ENCODE measurements at places on chromosomes 6 and 20. TPM values are rescaled to one million over a fixed set of nuclear protein-coding genes. Genes with fewer than 3 reads are reported as not detected.

DNA sequence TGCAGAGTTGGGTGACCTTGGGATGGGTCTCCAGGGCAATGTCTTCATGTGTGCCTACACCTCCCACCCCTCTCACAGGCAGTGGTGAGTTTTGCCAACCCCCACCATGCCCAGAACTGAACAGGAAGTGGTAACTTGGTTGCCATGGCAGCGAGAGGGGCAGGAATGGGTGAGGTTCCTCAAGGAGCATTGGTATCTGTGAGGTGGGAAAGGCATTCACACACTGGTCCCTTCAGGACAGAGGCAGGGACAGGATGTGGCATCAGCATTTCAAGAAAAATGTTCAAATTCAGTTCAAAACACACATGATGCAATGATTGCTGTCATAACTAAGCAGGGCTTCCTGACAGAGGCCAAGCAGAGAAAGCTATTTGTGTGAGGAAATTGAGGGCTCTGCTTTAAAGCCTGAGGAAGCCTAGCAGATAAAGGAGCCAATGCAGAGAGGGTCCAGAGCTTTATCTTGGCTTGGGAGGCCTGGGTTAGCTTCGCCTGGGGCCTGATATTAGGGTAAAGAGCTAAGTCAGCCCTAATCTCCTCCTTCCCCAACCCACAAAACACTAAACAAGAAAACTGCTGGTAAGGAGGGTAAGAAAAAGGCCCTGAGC is 551 bp downstream of the TREML2 start:
- H3K4me3 ChIP-seq: peak overlapping the region; percentile 5
- H3K36me3 ChIP-seq: no peaks in the 10 kb centered on the region
- H3K27me3 ChIP-seq: no peaks in the 10 kb centered on the region
- peaks cover 38% of the 10 kb centered on the region for H3K4me1 ChIP-seq
- H3K27ac ChIP-seq: peak overlapping the region; percentile 63

ARMC12 gene
- total RNA-seq: 0.35 TPM

DNA sequence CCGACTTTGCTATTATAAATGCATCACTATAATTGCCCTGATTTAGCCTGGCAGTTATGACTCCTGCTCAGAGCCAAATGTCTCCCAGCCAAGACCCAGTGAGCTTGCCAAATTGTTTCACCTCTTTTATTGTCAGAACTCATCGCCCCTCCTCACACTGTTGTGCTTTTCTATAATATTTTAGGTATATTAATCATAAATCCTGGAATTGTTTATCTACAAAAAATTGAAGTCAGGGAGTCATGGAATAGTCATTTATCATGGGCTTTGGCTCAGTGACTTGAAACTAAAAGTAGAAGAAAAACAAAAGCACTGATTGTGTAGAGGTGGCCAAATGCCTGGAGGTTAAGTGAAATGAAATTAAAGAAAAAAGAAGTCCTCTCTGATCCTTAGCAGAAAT is 85.6 kb downstream of the PFDN4 start:
- no peak for DNase-seq
- H3K4me1 ChIP-seq: no peaks in the 10 kb centered on the region
- H3K4me3 ChIP-seq: no peak overlapping the region
- H3K27me3 ChIP-seq: no peaks in the 10 kb centered on the region
- H3K27ac ChIP-seq: no peak overlapping the region

EZR gene
- 125 TPM for total RNA-seq

PAK5 gene
- total RNA-seq: not detected

DNA sequence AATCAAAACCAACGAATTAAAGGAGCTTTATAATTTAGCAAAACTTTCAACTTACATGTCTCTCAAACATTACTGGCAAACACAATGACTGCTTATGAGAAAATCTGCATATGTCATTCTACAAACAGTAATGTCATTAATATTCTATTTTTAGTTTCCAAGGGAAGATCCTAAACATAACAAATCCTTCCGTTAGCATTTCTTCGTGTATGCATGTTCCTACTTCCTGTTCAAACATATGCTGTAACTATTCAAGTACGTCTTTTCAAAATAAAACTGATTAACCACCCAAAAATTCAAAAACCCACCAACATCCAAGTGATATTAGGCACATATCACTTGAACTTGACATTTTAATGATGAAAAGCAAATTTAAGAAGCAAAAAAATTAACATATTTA is 131.3 kb downstream of the HACE1 start:
- H3K4me3 ChIP-seq: no peak overlapping the region
- DNase-seq: no peak
- H3K27ac ChIP-seq: no peak overlapping the region
- H3K27me3 ChIP-seq: no peaks in the 10 kb centered on the region
- no peaks in the 10 kb centered on the region for H3K36me3 ChIP-seq

DNA sequence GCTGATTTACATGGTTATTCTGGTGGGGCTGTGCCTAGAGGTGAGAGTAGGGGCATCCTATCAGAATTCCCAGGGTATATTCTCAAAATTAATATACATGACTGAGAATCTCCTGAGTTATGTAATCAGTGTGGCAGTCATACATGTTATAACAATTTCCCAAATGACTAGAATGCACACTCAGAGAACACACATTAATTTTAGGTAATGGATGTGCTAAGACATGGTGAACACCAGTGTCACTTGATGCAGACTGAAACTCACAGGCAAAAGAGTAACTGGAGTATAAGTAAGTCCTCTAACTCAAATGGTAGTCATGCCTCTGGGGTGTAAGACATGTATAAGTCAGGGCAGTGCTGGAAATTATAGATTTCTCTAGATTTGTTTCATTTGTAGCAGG is 1198.4 kb upstream of the CITED2 start:
- no peak overlapping the region for H3K4me3 ChIP-seq
- H3K36me3 ChIP-seq: no peaks in the 10 kb centered on the region
- no peaks in the 10 kb centered on the region for H3K27me3 ChIP-seq
- no peaks in the 10 kb centered on the region for H3K4me1 ChIP-seq
- H3K27ac ChIP-seq: no peak overlapping the region

GRCh38 chr6:151024597-151024996 is 159.1 kb downstream of the MTHFD1L start:
- no peak for DNase-seq
- H3K4me3 ChIP-seq: no peak overlapping the region
- H3K27ac ChIP-seq: no peak overlapping the region
- H3K27me3 ChIP-seq: no peaks in the 10 kb centered on the region
- peaks cover 40% of the 10 kb centered on the region for H3K36me3 ChIP-seq
